Activated CD8-positive, alpha-beta memory T cell treated with anti-CD3 and anti-CD28 coated beads, Interleukin-2, amount 10 ng/mL, durations not matched to agents 7 days and 5 days (primary cell): ENCODE measurements at places on chromosomes 6 and 20.

- no peak for DNase-seq
Observed at GRCh38 chr20:11777387-11778205, 140.1 kb upstream of the BTBD3 start.

DNA sequence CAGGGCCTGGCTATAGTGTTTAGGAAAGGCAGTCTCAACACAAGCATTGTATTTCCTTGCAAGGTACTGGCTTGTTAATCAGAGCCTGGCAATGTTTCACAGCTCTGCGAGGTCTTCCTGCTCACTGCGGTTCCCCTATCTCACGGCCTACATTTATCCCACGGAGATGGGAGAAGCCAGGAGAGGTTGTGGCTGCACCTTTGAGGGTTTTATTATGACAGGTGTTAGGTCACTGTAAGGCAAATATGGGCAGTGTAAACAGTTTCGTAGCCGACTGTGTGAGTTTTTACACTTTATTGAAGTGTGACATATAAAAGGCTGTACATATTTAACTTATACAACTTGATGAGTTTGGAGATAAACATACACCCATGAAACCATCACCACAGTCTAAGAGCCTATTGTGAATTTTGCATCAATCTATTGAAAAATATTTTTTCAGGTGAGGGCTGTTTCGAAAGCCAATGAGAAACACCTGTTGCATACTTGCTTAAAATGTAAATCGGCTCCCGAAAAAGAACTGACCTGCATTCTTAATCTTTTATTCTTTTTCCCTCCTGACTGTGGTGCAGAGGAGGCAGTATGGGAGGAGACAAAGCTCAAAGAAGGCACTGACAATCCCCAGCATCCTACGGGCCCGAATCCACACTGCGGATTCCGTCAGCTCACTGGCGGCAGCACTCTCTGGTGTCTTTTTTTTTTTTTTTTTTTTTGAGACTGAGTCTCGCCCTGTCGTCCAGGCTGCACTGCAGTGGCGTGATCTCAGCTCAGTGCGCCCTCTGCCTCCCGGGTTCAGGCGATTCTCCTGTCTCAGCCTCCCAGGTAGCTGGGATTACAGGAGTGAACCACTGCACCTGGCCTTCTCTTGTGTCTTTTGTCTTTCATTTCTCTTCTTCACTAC is 7.5 kb upstream of the RBM38 start:
- DNase-seq = no peak

DNA sequence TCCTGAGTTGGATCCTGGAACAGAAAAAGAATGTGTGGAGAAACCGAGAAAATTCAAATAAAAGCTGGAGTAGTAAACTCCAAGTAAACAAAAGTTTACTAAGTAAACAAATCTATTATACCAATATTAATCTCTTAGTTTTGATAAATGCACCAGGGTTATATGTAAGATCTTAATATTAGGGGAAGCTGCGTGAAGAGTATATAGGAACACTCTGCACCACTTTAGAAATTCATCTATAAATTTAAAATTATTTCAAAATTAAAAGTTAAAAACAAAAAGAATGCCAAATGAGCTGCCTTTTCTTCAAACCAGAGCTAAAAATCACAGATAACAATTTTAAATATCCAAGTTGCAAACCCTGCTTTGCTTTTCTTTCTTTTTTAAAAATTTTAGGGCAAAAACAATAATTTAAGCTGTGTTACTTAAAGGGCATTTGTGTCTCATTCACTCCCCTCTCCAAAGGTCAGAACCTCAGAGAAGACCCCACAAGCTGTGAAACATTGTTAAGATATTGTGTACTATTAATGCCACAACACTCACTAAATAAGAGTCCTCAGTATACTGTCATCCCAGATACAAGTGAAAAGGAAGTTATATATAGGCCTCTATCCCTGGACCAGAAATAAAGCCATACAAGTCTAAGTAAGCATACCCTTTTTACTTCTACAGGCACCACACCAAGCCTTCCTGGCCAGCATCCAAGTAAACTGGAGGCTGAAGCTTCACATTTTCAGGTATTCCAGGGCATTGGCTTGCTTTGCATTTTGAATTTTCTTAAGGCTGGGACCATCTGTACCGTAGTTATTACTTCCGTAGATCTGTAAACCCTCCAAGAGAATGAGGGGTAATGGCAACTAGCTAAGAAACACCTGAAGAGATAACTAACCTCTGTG is 7.0 kb downstream of the DNAAF9 start:
- DNase-seq = no peak

- DNase-seq = no peak
Observed at GRCh38 chr6:112343977-112344376, 3.2 kb upstream of the RFPL4B start.

DNA sequence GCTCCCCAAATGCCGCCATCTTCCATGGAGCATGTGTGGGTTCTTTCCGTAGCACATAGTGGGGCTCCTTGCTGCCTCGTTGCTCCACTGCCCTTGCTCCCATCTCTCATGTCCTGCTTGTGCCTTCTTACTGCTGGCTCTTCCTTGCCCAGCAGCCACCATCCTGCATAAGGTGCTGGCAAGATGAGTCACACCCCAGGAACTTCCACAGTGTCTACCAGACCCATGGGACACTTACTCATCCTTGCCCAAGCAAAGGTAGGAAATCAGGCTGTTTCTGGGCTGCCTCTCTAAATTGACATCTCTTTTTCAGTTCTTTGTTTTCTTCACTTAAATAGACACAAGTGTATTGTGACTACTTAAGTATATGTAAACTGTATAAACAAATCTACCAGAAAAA is 39.4 kb upstream of the RGS17 start:
- DNase-seq = no peak

- DNase-seq = no peak
Observed at GRCh38 chr6:44972709-44973108, 355.4 kb upstream of the RUNX2 start.

GRCh38 chr20:40572251-40572650 is 116.8 kb downstream of the MAFB start:
- no peak for DNase-seq

GRCh38 chr20:35174458-35175216 is 2.8 kb downstream of the PROCR start:
- DNase-seq = no peak

DNA sequence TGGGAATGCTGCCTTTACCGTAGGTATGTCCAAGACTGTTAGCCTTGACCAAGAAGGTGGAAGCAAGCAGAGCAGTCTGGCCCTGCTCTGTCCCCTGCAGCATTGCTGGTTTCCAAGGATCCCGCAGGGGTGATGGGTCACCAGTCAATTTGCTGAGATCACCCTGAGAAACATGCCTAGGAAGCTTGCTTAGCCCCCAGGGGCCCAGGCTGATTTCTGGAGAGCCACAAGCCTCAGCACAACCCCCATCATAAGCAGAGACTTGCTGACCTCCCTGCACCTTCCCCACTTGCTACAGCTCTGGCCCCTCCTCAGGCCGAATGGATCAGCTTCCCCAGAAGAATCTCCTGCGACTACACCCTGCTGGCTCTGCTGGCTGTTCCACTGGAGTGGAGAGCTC is 21.5 kb downstream of the ARHGAP40 start:
- no peak for DNase-seq

DNA sequence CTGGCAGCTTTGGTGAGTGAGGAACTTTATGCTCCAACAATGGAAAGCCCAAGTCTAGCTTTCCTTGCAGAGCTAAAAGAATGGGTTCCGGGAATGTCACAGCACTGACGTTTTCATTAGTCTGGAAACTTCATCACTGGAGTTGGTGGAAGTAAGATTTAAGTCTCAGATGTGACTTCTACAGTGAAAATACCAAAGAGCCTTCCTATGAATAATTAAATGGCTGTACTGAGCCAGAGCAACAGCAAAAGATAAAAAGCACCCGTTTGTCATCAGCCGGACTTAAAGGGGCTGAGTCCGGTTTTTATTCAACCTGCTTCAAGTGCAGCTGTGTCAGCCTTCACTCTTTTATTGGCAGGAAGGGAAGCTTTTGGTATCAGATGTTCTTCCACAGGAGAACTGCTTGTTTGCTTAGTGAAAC is 46.5 kb upstream of the SHLD1 start:
- DNase-seq = no peak
